ENCODE measurements at places on chromosomes 7 and 10.

GRCh38 chr10:35236739-35237138, 99.6 kb upstream of the CCNY start:
- DNase-seq, result no peak

DNA sequence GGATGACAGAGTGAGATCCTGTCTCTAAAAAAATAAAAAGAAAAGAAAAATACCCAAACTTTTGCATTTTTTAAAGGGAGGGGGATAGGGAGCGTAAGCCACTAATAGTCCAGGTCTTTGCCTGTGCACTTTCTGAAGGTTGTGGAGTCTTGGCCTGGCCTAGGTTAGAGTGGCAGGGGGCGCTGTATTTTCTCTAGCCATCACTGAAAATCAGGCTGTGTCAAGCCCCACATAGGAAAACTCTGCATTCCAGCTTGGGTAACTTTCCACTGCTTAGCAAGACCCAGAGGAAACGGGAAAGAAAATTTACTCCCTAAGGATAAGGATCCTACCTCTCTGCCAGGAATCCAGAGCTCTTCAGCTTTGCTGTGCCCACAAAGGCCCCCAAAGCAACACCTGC, 10.5 kb upstream of the PAX4 start:
- no peak for DNase-seq

DNA sequence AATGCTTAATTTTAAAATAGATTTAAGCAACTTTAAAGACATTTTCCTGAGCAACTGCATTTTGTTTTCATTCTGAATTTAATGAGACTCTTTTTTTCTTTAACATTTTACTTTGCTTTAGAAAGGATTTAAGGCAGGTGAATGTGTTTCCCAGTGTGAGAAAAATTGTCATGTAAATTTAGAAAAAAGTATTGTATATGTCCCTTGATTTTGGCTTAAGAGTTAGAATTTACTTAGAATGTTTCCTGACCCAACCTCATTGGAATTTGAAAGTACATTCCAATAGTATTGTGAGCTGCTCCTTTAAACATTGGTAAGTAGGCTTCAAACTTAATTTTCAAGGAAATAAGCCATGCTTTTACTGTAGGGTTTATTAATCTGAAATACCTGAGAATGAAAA, 110.2 kb downstream of the PTEN start:
- DNase-seq, result no peak

DNA sequence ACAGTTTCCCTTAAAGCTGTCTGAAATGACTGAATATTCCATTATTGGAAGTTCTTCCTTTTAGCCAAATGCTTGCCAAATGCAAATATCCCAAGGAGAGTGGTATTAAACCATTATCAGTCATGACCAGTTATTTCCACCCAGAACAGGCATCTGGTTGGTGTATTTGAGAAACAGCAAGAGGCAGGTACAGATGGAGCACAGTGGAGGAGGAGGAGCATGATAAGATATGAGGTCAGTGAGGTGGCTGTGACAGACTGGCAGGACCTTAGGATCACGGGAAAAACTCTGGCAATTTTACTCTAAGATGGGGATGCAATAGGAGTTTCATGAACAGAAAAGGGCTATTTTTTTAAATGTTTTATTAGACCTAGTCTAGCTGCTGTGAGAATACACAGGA, 6.4 kb downstream of the HEPACAM2 start:
- DNase-seq, result no peak

GRCh38 chr7:18308938-18309337, 186.6 kb upstream of the HDAC9 start:
- no peak for DNase-seq

- no peak for DNase-seq
These were observed 15.0 kb downstream of the PTN start for GRCh38 chr7:137328373-137329120.

GRCh38 chr7:22718200-22718711, 8.7 kb upstream of the IL6 start:
- DNase-seq, result peak; percentile 77

DNA sequence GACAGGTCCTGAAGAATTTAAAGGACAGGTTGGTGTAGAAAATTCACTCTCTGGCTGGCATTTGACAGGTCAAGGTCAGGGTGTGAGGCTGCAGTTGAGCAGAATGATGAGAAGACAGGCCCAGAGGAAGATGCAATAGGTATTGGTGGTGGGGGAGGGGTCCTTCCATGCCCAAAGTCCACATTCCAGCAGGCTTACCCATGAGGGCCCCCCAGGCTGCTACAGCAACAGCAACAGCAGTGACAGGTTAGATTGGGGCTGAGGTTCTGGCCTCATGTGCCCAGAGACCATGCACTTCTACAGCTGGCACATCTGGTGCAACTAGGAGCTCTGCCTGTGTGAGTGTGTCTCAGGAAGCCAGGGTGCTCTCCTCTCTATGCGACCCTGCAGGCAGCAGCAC, 223.5 kb upstream of the GHITM start:
- DNase-seq, result no peak

DNA sequence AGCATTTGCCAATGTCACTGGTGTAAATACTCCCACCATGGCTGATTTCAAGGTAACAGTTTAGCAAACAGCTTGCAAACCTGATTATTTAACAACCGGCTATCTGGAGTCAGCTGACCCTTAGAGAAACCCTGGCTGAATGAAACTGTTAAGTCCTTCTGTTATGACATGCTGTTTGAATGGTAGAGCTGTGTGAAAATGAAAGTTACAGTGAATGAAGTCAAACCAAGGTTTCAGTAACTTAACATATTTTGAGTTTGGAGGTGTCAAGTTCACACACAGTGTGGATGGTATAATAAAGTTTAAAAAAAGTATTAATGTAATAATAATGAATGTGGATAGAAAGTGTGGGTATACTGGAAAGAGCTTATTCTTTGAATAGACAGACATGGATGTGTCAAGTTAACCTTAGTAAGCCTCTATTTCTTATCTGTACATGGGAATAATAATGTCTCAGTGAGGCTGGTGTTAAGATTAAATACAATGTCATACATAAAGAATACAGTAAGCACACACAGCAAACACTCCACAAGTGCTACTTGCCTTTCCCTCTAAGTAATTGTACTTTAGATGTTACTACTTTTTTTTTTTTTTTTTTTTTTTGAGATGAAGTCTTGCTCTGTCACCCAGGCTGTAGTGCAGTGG, 150.4 kb downstream of the TAX1BP1 start:
- no peak for DNase-seq

DNA sequence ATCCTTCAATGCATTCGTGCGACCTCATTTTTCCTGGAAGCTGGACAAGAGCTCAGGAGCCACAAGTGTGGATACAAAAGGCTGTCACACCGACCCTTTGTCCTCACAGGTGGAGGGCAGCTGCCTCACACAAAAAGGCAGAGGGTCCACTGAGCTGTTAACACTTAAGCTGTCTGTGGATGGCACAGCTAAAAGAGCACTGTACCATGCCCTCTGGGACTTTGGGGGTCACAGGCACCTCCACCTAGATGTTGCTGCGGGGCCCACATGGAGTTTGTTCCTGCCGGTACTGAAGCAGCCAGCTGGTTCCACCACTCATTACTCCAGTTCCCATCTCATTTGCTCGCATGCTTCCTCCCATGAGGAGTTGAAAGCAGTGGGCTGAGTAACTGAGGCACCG, 57.0 kb downstream of the STRA8 start:
- DNase-seq, result no peak

- no peak for DNase-seq
These were observed 74.1 kb downstream of the DOCK1 start for GRCh38 chr10:126979311-126979710.

- no peak for DNase-seq
These were observed 24.0 kb upstream of the TMEM213 start for GRCh38 chr7:138773817-138774216.

GRCh38 chr7:82442492-82443035, 1.0 kb downstream of the CACNA2D1 start:
- DNase-seq, result peak; percentile 48

- no peak for DNase-seq
These were observed 40.1 kb downstream of the POLR3A start for GRCh38 chr10:77989081-77989724.

DNA sequence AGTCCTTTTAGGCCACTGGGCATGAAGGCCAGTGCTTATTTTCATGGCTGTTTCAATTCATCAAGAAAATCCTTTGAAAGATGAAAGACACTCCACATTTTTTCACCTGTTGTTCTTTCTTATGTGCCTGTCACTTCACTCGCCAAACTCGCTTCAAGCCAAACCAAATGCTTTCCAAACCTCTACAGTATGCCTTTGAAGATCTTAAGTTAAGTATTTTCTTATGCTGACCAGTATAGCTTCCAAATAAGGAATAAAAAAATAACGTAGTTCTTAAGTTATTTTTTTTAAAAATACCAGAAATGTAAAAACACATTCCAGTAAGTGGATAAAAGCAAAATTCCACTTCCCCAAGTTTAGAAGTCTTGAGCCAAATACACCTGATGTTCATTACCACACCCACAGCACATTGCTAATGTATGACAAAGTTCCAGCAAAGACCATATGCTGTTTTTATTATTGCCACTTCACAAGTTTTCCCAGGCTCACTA, 186.1 kb downstream of the MTERF1 start:
- no peak for DNase-seq

Data from kidney glomerular epithelial cell (primary cell).